ENCODE measurements at places on chromosomes 3 and 15.

DNA sequence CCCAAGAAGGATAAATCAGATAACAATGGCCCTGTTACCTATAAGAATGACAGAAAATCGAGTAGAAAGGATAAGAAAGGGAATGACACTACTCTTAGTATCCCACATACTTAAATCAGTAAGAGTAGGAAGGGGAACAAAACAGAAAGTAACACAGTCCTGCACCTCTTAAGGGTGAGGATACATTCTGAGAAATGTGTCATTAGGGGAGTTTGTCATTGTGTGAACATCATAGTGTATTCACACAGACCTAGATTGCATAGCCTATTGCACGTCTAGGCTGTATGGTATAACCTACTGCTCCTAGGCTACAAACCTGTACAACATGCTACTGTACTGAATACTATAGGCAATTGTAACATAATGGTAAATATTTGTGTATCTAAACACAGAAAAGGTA is 142.6 kb downstream of the PLCH1 start:
- DNase-seq: no peak

- DNase-seq: no peak
These were observed 256.3 kb upstream of the SEMA6D start for GRCh38 chr15:47460795-47461573.

- DNase-seq: no peak
These were observed 101.6 kb downstream of the SRGAP3 start for GRCh38 chr3:9147896-9148266.

DNA sequence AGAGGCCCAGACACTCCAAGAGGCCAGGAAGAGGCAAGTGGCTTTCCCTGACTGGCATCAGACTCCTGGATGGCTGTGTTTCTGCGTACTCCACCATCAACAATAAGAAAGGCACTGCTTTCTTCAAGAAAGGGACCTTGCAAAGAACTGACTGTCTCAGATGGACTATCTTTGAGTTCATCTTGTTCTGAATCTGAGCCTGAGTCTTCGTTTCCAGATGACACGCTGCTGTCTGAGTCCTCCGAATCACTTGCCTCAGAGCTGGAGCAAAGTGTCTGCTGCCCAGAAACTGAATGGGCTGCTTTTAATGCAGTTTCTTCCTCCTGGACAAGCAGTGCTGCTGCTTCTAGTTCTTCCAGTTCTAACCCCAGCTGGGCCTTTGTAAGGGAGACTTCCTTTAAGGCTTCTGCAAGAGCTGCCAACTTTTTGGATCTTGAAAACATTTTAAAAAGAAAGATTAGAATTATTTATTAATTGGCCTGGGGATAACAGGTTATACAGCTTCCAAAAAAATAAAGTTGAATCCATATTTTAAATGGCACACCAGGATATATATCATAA is 97.8 kb downstream of the SHQ1 start:
- no peak for DNase-seq

DNA sequence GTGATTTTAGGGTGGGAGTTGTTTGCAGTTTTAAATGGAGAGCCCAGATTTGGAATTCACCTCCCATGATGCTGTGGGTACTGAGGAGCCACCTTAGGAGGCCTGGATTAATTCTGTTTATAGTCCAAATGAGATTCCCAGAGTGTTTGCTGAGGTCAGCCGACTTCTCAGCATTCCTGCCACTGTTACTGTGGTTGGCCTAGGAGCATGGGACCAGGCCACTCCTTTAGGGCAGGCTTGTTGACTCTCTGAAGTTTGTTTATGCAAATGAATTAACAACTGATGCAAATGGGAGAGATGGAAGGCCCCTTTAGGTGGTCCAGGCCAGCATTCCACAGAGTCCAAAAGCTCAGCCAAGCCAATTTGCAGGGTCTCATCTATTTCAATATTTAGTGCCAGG is 46.1 kb downstream of the CACNA2D3 start:
- no peak for DNase-seq

DNA sequence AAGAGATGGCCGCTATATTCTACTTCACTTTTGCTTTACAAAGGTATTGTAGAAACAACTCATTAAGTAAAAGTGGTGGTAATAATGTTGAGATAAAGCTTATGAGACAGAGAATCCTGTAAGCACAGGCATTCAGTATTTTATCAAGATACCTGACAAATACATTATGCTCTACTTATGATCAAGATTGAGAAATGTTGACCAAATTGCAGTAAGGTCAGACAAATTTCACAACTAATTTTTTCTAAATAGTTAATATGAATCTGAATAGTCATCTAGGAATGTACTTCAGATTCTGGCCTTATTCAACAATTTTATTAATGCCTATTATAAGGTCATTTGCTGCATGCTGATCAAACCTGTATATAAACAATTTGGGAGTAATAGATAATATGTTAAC is 95.1 kb upstream of the MBNL1 start:
- no peak for DNase-seq

GRCh38 chr3:182392182-182392937 is 400.9 kb upstream of the ATP11B start:
- DNase-seq: no peak

DNA sequence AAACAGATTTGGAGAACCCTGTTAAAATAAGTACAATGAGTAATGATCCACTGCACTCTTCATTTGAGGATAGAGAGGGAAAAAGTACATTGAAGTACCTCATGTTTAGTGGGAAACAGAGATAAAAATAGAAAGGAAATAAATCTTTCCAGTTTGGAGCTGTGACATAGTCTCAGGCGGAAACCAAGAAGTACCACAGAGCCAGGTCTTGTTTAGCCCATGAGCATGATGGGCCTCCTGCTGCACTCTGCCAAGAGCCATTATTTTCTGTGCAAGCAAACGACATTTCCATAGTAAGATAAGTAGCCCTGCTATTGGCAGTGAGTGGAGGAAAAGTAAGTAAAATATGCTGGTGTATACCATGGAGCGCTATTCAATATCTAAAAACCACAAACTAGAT is 796.1 kb downstream of the TBL1XR1 start:
- no peak for DNase-seq

DNA sequence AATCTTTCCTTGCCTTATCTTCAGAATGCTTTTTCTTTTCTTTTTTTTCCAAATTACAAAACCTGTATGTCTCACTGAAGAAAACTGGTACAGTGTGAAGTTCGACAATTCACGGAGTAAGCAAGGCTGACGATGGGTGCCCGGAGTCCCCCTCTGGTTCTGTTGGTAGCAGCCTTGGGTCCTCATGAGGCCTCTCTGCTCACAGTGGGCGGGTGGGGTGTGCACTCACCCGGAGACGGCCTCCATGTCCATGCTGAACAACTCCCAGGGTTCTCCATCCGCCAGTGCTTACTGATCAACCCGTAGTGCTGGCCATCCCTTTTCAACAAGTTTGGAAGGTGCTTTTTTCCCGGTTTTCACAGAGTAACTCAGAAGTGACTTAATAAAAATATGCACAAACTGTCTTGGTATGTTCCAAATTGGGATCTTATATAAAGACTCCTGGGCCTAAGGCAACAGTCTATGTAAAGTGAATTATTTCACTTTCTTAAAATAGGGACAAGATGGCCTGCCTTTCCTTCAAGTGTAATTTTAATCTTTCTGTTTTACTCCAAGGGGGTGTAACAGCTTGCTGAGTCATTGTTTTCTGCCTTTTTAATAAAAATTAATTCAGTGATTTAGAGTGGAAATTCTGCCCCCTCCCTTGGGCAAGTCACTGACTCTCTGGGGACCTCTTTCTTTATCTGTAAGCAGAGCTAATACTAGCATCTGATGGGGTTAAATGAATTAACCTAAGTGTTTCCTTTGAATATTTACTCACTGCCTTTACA is 23.7 kb downstream of the LRRK1 start:
- no peak for DNase-seq

GRCh38 chr15:99592145-99592791 is 26.5 kb downstream of the MEF2A start:
- no peak for DNase-seq

DNA sequence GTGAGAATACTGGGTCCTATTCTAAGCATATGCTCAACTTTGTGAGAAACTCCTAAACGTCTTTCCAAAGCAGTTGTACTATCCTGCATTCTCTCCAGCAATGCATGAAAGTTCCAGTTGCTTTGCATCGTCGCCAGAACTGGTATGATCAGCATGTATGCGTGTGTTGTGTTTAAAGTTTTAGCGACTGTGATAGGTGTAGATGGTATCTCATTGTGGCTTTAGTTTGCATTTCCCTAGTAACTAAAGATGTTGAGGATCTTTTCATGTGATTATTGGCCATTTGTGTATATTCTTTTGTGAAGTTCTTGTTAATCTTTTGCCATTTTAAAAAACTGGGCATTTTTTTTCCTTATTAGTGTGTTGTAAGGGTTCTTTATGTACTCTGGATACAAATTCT is 115.1 kb downstream of the SPATA16 start:
- DNase-seq: no peak

- no peak for DNase-seq
These were observed 799.8 kb downstream of the DIPK2A start for GRCh38 chr3:144771381-144771870.

DNA sequence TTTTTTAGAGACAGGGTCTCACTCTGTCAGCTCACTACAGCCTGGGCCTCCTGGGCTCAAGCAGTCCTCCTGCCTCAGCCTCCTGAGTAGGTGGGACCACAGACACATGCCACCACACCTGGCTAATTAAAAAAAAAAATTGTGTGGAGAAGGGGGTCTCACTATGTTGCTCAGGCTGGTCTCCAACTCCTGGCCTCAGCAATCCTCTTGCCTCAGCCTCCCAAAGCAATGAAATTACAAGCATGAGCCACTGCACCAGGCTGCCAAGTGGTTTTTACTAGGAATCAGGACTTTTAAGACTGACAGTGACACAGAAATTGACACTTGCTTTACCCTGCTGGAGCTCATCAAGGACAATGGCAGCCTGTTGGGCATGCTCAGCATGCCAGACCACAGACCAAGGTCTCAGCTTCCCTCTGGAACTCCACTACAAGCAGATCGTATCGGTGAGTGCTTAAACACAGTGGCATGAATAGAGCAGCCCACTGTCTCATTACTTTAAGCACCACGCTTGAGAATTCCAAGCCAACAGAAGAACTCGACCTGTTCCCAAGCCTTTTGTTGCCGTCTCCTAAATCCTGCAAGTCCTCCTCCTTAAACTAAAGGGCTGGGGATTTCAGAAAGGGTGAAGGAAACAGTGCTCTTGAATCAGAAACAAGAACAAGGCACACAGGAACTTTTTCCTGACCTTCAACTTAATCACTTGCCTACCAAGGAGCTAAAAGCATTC is 41.4 kb downstream of the EOMES start:
- no peak for DNase-seq

DNA sequence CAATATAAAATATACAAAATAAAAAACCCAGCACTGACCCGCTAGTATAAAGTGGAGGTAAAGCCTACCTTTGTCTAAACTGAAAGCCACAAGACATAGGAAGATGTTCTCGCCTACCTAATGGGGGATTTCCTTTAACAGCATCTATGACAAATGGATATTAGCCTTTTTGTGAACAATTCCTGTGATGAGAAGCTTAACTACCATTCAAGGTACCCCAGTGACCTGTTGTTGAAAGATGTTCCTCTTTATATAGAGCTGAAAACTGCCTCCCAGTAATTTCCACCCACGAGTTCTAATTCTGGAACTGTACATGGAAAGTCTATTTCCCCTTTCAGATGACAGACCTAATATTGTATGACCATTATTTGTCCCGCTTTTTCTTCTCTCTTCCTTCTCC is 109.8 kb upstream of the RASGRP1 start:
- no peak for DNase-seq

- no peak for DNase-seq
These were observed 642.3 kb downstream of the ROBO1 start for GRCh38 chr3:79125313-79125984.

GRCh38 chr3:46998121-46998851 is 18.8 kb downstream of the NBEAL2 start:
- peak; percentile 64 for DNase-seq

- peak; percentile 12 for DNase-seq
These were observed 849 bp upstream of the HDAC11 start for GRCh38 chr3:13479332-13479581.

- no peak for DNase-seq
These were observed 39.7 kb downstream of the NBEAL2 start for GRCh38 chr3:47019201-47019600.

GRCh38 chr3:57006949-57007419 is 53.5 kb upstream of the SPATA12 start:
- DNase-seq: no peak

GRCh38 chr15:66851311-66852063 is 149.5 kb downstream of the SMAD6 start:
- DNase-seq: peak; percentile 57

DNA sequence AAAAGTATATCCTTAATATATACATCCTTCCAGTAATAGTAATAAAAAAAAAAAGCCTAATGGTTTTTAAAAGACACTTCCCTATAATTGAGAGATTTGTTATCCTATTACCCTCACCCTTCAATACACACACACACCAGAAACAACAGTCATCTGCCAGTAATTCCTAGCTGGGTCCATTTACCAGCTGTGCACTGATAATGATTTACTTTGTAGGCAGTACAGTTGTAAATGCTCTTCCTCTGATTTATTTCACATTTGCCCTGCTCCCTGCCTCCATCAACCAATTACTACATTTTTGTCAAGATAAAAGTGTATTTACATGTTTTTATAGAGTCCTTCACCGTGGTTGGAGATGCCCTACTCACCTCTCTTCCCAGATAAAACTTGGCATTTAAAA is 12.4 kb downstream of the TPM1 start:
- DNase-seq: no peak

GRCh38 chr3:52046186-52046901 is 10.0 kb downstream of the DUSP7 start:
- DNase-seq: no peak

GRCh38 chr15:92304223-92304975 is 89.3 kb upstream of the ST8SIA2 start:
- DNase-seq: no peak
